SW 1271 (cell line): ENCODE measurements at places on chromosomes 3 and 15.

DNA sequence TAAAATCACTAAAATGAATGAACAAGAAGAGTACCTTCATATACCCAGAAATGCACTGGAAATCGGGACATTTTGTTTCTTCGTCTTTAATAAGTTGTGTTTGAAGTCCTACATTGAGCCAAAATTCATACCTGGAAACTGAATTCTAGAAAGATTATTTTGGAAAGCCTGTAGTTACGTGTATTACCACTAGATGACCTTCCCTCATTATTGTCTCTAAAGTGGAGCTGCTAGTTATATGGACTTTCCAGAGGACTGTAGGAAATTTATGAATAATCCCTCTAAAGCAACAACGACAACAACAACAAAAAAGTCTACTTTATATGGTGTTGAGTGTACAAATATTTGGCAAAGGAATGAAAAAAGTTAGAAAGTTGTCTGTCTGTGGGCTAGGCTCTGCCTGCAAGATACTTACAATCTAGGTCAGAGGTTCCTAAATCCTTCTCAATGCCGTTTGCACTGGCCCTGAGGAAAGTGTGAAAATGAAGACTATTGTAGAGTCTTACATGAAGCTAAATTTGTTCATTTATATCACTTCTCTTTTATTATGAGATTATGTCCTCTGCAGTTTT, 234.8 kb upstream of the NR2E3 start:
- DNase-seq: peak; percentile 49

- DNase-seq: no peak
Observed at GRCh38 chr15:72902245-72902918, 118.8 kb upstream of the ADPGK start.

- DNase-seq: no peak
Observed at GRCh38 chr3:52784021-52784621, 6.7 kb downstream of the ITIH1 start.

- DNase-seq: no peak
Observed at GRCh38 chr3:64086479-64087252, 63.4 kb upstream of the PSMD6 start.

GRCh38 chr3:72830452-72831223, 17.6 kb downstream of the SHQ1 start:
- DNase-seq: no peak
